Eye (tissue), 1 donor: ENCODE measurements at places on chromosomes 13 and 19.

- DNase-seq, result no peak
Measured at GRCh38 chr13:112746044-112746443, 56.2 kb downstream of the ATP11A start.

GRCh38 chr19:995051-995827 is 5.0 kb upstream of the GRIN3B start:
- DNase-seq, result no peak

- DNase-seq, result no peak
Measured at GRCh38 chr13:47588676-47589075, 412.4 kb downstream of the SUCLA2 start.

- DNase-seq, result no peak
Measured at GRCh38 chr19:5683177-5683886, 2.5 kb downstream of the HSD11B1L start.

GRCh38 chr19:17716309-17716929 is 2.9 kb upstream of the MAP1S start:
- DNase-seq, result no peak

GRCh38 chr13:80203496-80203895 is 137.4 kb downstream of the SPRY2 start:
- no peak for DNase-seq

DNA sequence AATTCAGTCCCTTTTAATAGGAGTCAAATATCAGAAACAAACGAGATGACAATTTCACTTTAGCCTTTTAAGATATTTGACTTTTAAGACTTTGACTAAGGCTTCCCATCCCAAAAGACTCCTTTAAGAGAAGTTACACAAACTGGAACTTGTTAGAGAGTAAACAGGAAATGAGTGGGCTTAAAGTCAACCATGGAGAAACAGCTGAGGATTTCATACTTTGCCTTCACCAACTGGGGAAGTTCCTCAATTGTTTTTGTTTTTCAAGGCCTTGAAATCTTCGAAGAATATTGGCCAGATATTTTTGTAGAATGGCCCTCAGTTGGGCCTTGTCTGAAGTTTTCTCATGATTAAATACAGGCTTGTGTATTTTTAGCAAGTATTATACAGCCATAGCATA is 227.3 kb downstream of the POU4F1 start:
- DNase-seq, result no peak

DNA sequence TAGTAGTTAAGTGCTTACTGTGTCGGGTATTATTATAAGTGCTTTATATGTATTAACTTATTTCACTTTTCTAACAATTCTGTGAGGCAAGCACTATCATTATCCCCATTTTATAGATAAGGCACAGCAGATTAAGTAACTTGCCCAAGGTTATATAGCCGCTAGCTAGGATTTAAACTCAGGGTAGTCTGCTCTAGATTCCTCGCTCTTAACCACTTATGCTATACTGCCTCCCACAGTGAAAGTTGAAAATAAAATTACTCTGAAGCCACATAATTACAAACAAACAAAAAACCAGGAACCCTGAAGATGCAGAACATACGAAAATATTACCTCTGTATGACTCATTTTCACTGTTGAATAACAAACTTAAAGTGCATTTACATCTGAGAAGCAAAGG is 3.9 kb downstream of the TEX30 start:
- no peak for DNase-seq

- DNase-seq, result no peak
Measured at GRCh38 chr13:112894423-112894672, 74.7 kb upstream of the MCF2L start.

DNA sequence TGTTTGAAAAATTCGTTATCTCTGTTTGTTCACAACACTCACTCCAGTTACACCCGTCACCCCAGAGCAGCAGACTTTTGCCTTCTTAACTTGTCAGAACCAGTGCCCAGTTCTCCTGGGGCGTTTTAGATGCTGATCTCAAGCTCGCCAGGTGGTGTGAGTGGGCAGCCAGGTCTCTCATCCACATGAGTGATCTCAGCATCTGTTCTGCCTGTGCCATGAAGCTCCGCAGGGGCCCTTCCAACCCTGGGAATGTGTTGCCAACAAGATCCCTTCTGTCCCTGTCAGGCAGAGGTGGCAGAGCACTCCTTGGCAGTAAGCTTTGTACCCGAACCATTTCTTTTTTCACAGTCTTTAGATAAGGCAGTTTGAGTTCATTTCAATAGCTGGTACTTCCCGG is 896.5 kb downstream of the UQCRFS1 start:
- DNase-seq, result no peak

DNA sequence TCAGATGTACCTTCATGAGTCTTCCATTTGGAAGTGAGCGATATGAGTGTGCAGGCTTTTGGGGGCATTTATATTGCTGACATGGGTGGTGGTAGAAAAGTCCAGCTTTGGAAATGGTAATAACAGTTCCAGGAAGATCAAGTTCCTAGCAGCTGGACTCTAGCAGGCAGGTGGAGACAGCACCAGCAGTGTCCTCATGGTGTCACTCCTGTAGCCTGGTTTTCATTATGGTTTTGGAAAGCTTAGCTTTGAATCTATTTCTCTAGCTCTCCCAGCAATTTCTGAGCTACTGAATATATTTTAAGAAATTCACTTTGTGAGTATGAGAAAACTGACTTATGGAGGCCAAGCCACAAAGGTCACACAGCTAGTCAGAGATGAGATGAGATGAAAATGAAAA is 523.2 kb upstream of the HTR2A start:
- no peak for DNase-seq

DNA sequence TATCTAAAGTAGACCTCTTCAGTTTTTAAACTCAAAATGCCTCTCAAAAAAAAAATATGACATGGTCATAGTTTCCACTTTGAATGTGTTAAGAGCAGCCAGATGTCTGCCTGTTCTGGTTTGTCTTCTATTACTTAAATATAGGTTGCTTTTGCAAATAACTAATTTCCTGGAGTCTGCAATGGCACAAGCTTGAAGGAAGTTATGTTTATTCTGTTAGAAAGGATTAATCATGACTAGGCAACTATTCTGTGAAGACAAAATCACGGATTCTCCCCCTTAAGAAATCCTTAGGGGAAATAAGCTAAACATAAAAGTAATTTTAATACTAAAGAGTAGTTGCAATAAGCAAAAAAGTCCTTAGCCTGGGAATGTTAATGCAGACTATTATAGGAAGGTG is 26.3 kb downstream of the SKA3 start:
- no peak for DNase-seq

DNA sequence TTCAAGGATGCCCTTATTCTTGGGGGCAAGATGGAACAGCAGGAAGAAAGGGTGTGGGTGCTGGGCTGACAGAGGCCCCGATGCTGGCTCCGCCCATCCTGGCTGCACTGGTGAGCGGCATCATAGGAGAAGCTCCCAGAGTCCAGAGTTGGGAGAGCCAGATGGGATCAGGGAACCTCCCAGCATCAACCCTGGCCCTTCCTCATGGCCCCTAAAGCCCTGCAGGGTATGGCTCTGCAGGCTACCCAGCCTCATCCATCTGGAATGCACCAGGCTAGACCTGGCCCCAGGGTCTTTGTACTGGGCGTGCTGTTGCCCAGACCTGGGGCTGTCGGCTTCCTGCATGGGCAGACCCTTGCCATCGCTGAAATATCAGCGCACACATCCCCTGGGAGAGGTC is 7.9 kb upstream of the ELL start:
- no peak for DNase-seq

- no peak for DNase-seq
Measured at GRCh38 chr13:26664286-26664685, 96.3 kb downstream of the GPR12 start.

- no peak for DNase-seq
Measured at GRCh38 chr19:23978068-23978467, 63.4 kb downstream of the ZNF726 start.

- DNase-seq, result peak; percentile 32
Measured at GRCh38 chr13:59261928-59262488, 901.7 kb downstream of the DIAPH3 start.

GRCh38 chr19:3343619-3344502 is 22.5 kb upstream of the NFIC start:
- DNase-seq, result no peak

DNA sequence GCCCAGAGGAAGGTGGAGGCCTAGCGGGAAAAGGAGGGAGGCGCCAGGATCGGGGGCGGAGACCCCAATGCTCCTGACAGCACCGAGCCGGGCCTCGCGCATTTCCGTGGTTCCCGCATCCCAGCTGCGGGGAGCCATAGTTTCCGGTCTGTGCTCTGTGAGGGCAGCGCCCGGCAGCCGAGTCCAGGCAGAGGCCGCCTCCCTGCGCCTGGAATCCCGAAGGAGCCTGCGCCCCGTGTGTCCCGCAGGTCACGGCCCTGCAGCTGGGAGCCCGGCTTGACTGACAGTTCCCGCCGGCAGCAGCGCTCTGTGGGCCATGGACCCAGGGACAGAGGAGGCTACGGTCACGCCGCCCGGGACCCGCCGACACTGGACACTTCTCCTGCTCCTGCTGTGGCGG is 74.6 kb upstream of the C13orf46 start:
- DNase-seq, result no peak

DNA sequence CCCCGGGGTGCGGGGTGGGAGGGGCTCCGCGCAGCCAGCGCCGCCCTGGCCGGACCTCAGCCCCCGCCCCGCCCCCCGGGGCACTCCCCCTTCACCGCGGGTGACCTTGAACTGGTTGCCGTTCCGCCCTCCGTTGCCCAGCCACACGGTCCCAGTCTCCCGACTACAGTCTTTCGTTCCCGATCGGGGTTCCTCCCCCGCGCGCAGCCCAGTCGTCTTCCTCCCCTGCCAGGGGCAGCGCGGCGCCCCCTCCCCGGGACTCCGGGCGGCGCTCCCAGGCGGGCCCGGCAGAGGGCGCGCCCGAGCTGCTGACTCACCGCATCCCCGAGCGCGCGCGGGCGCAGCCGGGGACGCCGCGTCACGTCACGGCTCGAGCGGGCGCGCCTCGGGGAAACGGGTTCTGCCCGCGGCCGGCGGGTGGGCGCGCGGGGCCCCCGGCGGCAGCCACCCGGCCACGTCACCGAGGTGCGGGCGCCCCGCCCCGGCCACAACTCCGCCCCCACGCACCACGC is 459 bp downstream of the MIDN start:
- DNase-seq, result peak; percentile 95

GRCh38 chr13:74226791-74227475 is 92.7 kb upstream of the KLF12 start:
- no peak for DNase-seq

DNA sequence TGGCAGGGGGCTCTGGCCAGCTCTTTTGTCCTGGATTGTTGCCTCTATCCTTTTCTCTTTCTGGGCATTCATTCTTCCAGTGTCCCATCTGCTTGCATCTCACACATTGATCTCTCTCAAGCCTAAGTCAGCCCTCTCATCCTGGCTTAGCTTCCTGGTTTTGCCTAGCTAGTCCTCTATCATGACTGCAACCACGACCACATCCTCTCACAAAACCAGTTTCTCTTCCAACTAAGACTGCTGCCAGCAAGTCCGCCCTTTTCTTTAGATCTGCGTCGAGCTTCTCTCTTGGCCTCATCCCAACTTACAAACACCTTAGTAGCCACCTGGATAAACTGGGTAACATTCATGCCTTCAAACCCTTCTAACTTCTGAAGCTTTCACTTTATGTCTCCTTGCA is 212.2 kb upstream of the HTR2A start:
- no peak for DNase-seq

GRCh38 chr13:50758796-50759195 is 84.7 kb downstream of the DLEU7 start:
- no peak for DNase-seq

- DNase-seq, result peak; percentile 38
Measured at GRCh38 chr19:46081928-46082727, 41.3 kb upstream of the IGFL4 start.
